ENCODE measurements at places on chromosomes 3 and 15.

GRCh38 chr15:53256043-53256442 is 465.9 kb upstream of the ONECUT1 start:
- no peak overlapping the region for H3K4me3 ChIP-seq
- no peak for DNase-seq
- no peaks in the 10 kb centered on the region for H3K36me3 ChIP-seq

GRCh38 chr3:156483961-156484787 is 70.7 kb downstream of the SSR3 start:
- H3K4me1 ChIP-seq: peaks cover 31% of the 10 kb centered on the region
- no peaks in the 10 kb centered on the region for H3K36me3 ChIP-seq
- H3K27ac ChIP-seq: peak overlapping the region; percentile 62

- no peaks in the 10 kb centered on the region for H3K27me3 ChIP-seq
- H3K4me1 ChIP-seq: no peaks in the 10 kb centered on the region
- peak; percentile 48 for DNase-seq
- H3K27ac ChIP-seq: no peak overlapping the region
These were observed 148.3 kb downstream of the MBNL1 start for GRCh38 chr3:152416808-152417580.

GRCh38 chr3:88057630-88058305 is 1.0 kb downstream of the CGGBP1 start:
- peaks cover 21% of the 10 kb centered on the region for H3K36me3 ChIP-seq
- no peaks in the 10 kb centered on the region for H3K27me3 ChIP-seq
- peak overlapping the region; percentile 89 for H3K27ac ChIP-seq

GRCh38 chr3:140122183-140122582 is 187.2 kb downstream of the CLSTN2 start:
- no peaks in the 10 kb centered on the region for H3K27me3 ChIP-seq
- no peaks in the 10 kb centered on the region for H3K36me3 ChIP-seq

DNA sequence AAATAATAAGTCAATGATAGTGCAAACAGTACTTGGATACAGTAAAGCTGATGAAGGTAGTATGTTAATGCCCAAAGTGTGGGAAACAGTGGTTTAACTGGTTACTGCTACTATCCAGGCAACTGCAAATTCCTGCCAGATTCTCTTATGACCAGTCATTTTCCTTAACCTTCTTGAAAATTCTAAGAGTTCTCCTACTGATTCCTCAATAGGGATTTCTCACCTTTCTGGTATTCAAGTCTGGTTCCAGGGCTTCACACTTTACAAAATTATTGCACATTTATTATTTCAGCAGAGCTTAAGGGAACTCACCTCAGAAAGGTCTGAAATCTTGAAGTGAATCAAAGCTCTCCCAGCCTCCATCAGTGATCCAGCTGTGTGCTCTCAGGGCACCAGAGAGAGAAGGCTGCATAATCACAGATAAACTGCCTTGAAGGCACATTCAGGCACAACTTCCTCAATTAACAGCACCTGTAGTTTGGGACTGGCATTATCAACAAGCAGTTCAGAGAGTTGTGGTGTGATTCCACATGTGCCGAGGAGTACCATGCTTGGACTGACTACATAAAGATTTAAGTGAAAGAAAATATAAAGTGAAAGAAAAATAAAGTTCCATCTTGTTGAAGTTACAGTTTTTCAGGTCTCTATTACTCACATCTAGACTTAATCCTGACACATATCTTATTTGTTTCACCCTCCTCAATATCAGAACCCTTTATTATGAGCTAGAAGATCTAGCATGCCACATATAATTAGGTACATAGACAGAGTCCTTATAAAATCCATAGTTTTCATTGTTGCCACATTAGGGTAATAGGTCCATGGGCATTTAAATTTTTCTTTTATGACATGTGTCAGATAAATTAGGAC is 59.5 kb upstream of the TIPARP start:
- no peaks in the 10 kb centered on the region for H3K36me3 ChIP-seq
- no peak overlapping the region for H3K4me3 ChIP-seq
- H3K27me3 ChIP-seq: no peaks in the 10 kb centered on the region

GRCh38 chr3:46619845-46620778 is 7.8 kb downstream of the FAM240A start:
- no peak for DNase-seq
- peaks cover 15% of the 10 kb centered on the region for H3K27me3 ChIP-seq
- H3K27ac ChIP-seq: no peak overlapping the region
- no peaks in the 10 kb centered on the region for H3K4me1 ChIP-seq

- no peaks in the 10 kb centered on the region for H3K4me1 ChIP-seq
- H3K27ac ChIP-seq: no peak overlapping the region
- H3K4me3 ChIP-seq: no peak overlapping the region
- no peaks in the 10 kb centered on the region for H3K27me3 ChIP-seq
- DNase-seq: no peak
- no peaks in the 10 kb centered on the region for H3K36me3 ChIP-seq
These were observed 64.1 kb downstream of the CFAP44 start for GRCh38 chr3:113377158-113377557.

GRCh38 chr15:27260523-27260922 is 289.5 kb downstream of the GABRG3 start:
- no peak overlapping the region for H3K27ac ChIP-seq
- H3K4me3 ChIP-seq: no peak overlapping the region
- no peaks in the 10 kb centered on the region for H3K27me3 ChIP-seq
- no peaks in the 10 kb centered on the region for H3K4me1 ChIP-seq
- no peak for DNase-seq
- H3K36me3 ChIP-seq: no peaks in the 10 kb centered on the region

- H3K36me3 ChIP-seq: no peaks in the 10 kb centered on the region
- H3K27me3 ChIP-seq: no peaks in the 10 kb centered on the region
These were observed 189.7 kb upstream of the ZBTB20 start for GRCh38 chr3:115336836-115337235.

All from astrocyte (in vitro differentiated cells and primary cell).